Left cardiac atrium (tissue), 4 donors: ENCODE measurements at places on chromosomes 6 and 20. TPM values are rescaled to one million over a fixed set of nuclear protein-coding genes. Genes with fewer than 3 reads are reported as not detected.

DNA sequence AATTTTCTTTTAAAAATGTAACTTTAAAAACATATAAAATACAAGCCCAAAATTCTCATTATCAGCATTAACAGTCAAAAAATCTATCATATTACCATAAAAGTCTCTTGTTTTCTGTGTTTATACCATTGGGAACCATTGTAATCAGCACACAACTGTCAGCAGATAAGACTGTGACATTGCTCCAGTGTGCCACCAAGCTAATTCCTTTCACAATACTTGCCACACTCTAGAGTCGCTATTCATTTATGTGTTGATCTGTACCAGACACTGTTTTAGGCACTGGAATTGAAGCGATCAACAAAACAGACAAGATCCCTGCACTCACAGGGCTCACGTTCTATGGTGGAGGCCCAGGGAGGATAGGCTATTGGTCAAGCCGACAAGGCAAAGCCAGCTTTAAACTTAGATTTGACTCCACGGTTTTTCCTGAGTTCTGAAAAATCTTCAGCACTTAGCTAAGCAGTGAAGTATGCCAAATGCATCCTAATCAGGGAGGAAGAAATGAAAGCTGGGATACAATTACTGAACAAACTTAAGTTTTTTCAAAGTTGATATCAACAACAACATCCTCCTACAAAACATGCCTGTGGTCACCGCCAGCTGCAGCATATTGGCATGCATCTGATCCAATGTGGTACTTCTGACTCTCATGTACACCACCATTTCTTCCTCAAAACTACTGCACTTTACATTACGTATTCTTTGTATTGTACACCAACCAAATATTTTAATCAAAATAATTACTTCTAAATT is 60.5 kb downstream of the GMDS start:
- no peak for DNase-seq

DNA sequence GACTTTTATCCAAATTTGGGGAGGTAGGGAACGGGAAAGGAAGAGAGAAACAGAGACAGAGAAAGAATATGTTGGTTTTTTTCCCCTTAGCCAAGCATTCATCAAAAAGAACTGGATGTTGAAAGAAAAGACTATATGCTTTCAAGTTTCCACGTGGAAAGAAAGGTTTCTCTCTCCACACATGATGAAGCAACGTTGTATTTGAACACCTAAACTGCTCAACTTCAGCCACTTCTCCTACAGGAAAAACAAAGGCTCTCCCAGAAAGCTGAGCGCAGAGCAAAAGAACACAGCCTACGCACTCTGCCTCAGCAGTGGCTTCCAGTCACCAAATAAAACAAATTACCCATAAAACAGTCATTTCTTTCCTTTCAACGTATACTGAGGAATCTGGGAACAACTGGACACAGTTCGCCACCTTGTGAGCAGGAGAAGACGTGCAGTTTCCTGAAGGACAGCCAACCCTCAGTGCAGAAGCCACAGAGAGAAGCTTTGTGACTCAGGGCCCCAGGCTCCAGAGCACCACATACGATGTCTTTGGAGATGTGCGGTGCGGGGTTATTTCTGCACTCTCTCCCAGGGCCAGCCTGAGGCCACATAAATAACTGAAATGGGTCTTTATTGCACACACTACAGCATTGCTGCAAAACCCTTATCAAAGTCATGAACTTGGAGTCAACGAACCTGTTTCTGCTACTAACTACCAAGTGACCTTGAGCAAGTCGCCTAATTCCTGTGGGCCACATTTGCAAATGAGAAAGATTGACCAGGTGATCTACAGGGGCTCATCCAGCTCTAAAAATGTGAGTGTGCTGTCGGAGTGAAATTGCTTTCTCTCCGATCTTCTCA is 10.1 kb downstream of the IL17F start:
- DNase-seq: no peak

GRCh38 chr20:45347936-45348778 is at the start of gene SDC4:
SDC4 (minus strand) TSS chr20:45348424; CDS start chr20:45348384, 40 bp downstream.
- DNase-seq: peak; percentile 72

- DNase-seq: peak; percentile 29
Measured at GRCh38 chr6:84768442-84769174, 4.2 kb upstream of the TBX18 start.

- no peak for DNase-seq
Measured at GRCh38 chr6:45838996-45839395, 176.7 kb downstream of the CLIC5 start.

- DNase-seq: no peak
Measured at GRCh38 chr6:45645302-45645701, 267.6 kb upstream of the SUPT3H start.

GRCh38 chr20:21235484-21236445 is 67.4 kb upstream of the XRN2 start:
- DNase-seq: peak; percentile 54

- DNase-seq: peak; percentile 81
Measured at GRCh38 chr6:7468382-7469081, 72.9 kb upstream of the DSP start.

GRCh38 chr6:119307056-119307455 is 42.5 kb downstream of the MAN1A1 start:
- no peak for DNase-seq

- DNase-seq: no peak
Measured at GRCh38 chr20:760751-761417, 7.4 kb downstream of the SLC52A3 start.

DNA sequence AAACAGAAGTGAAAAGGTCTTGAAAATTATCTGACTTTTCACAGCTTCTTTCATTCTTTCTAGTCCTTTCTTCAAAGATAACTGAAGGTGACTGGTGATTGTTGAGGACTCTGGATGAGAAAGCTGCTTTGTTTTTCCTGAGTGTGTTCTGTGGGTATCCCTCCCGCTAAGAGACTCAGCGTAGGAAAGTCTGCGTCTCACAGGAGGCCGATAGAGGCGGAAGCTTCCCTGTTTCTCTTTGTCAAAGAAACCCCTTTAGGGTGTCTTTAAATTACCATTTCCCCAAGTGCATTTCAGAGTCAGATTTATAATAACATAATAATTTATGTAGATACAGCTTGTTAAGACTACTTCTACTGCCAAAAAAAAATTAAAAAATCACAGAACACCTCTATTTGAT is 31.2 kb upstream of the IRF4 start:
- DNase-seq: no peak

- DNase-seq: peak; percentile 76
Measured at GRCh38 chr6:107489636-107490565, at the start of gene SOBP. SOBP (plus strand) TSS chr6:107490117; CDS start chr6:107490617, 500 bp downstream.

DNA sequence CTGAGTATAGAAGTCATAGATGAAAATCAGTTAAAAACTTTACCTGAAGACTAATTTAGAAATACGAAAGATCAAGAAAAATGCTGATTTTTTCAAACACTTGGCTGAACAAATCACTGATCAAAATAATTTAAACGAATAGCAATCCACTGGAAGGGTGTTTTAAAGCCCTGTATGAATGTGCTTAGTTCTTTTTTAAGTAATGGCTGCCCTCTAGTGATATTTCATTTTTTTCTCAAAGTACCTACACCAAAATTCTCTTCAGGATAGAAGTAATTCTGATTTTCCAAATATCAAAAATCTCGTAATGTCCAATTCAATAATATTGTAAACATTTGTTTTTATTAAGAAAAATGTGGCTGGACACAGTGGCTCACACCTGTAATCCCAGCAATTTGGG is 32.5 kb downstream of the AKAP7 start:
- DNase-seq: no peak

GRCh38 chr20:4568361-4568959 is 153.2 kb upstream of the PRND start:
- no peak for DNase-seq

DNA sequence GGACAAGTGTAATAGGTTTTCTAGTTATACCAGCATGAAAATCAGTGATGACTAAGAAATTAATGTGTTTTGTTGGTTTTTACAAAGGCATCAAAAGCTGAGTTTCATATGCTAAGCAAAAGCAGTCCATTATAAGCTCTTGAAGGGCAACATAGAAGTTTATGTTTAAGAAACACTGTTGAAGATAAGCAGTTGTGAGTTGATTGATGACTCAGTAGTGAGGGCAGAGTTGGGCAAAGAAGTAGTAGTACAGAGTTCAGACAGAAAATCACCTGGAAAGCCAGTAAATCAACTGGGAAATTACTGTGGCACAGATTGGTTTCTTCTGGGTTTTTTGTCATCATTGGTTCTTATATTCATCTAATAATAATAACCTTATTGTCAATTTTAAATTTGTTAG is 78.0 kb upstream of the SMIM8 start:
- DNase-seq: no peak

- no peak for DNase-seq
Measured at GRCh38 chr6:14094721-14095120, 22.9 kb upstream of the CD83 start.

DNA sequence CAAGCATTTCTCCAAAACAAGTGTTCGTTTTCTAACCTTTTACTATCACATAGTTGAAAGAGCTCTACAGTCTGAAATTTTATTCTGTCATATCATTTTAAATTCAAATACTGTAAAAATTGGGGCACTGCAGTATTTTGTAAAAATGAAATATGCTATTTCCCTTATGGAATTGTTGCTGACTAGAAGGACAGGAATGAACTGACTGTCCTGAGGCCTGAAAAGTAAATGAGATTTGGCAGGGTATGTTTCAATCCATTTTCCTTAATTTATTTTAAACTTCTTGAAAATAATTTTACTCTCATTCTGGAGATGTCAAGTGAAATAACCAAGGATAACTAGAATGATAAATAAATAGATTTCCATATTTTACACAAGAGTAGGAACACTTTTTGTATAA is 11.9 kb upstream of the PNRC1 start:
- no peak for DNase-seq

- DNase-seq: peak; percentile 66
Measured at GRCh38 chr20:49344975-49345374, 67.1 kb upstream of the ZNFX1 start.

DNA sequence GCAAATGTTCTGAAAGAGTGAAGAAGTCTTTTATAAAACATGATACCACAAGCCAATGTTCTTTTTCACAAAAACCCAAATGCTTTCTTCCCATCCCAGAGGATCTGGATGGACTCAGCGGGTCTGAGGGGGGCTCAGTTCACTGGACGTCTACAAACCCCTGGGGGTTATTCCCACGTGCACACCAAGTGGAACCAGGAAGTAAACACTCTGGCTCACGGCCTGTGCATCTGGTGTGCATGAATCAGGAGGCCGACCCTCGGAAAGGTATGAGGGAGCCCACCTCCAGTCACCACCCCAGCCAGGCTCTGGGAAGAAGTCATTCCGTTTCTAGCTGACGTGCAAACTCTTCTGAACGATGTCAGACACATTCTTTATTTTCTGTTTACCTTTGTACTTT is 252.2 kb downstream of the DLL1 start:
- no peak for DNase-seq

GRCh38 chr20:15491575-15491974 is 1081.7 kb downstream of the KIF16B start:
- no peak for DNase-seq

The RNF144B gene
- total RNA-seq: 19.0 TPM

The SIRPA gene
- 46.2 TPM for total RNA-seq

The LRP11 gene
- total RNA-seq: 25.7 TPM

The CAGE1 gene
- total RNA-seq: not detected

The RIPOR2 gene
- total RNA-seq: 5.4 TPM

The SLC4A11 gene
- total RNA-seq: 0.68 TPM
